ENCODE measurements at places on chromosomes 1 and 21.
A peak's percentile ranks its signal among the peaks of the same experiment; 100 is the strongest.

- DNase-seq = no peak
Observed at GRCh38 chr1:38657207-38657840, 202.2 kb downstream of the RRAGC start.

DNA sequence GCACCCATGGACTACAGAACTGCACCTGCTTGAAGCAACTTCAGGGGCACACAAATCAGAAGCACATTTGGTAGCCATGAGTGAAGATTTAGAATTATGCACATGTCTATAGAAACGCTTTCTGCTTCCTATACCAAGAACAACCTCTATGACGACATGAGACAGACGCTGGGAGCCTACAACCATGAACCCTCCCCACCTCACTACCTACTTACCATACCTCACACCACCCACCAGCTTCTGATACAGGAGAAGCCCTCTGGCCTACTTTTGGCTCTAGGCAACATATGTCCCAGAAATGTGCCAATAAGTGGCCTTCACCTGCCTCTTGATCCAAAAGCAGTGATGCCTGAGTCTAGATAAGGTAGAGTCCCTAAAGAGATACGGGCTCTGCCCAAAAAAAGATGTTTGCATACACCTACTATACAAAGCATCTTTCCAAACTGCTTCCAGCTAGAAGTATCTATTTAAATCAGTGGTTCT is 58.5 kb downstream of the SLC45A1 start:
- no peak for DNase-seq

DNA sequence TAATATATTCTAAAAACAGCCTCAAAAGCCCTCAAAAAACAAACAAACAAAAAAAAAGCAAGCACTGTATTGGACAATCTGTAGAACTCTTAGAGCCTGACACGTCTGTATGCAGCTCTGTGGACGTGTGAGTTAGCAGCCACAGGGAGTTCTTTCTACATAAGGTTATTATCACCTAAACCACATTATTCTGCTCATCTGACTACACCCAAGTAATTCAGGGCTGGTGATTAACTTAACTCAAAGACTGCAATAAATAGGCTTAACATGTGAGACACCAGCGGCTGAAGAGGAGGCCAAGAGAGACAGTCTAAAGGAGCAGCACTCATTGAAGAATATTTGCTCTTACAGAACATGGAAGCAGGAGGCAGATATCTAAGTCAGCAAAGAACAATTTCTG is 316.0 kb downstream of the VAV3 start:
- no peak for DNase-seq

GRCh38 chr1:33725037-33725436 is 138.8 kb upstream of the HMGB4 start:
- no peak for DNase-seq

- DNase-seq = peak; percentile 84
Observed at GRCh38 chr1:31593770-31594632, 17.7 kb downstream of the TINAGL1 start.

GRCh38 chr1:76481672-76482071 is 385.6 kb upstream of the ST6GALNAC5 start:
- no peak for DNase-seq

GRCh38 chr1:31575369-31576140 is 760 bp upstream of the TINAGL1 start:
- no peak for DNase-seq

- no peak for DNase-seq
Observed at GRCh38 chr21:46181436-46181835, 2.8 kb downstream of the SPATC1L start.

DNA sequence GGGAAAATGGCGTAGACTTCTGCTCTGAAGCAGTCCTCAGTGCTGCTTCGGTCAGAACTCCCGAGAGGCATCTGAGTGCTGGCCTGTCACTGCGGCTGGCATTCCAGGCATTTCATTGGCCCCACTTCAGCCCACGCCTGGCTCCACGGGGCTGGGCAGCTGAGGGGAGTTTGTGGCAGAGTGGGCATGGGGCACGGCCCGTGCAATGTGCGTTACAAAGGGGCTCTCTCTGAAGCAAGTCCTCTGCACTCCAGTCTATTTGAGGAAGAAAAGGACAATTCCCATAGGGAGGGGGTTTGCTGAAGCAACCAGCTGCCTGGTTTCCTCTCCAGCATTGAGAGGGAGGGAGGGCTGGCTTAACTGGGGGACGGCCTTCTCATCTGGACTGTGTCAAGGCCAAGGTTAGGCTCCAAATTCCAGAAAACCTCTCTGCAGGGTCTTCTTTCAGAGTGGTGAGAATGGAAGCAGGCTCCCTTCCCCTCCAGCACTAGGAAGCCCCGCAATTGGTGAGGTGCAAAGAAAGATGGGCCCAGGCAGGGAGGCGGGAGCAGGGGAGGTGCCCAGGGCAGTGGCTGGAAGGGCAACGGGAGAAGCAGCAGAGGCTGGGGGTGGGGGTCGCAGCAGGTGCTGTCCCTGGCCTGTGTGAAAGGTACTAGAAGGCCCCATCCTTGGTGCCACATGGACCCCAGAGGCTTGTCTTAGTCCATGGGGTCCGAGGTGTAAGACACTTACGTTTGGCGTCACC is 21.1 kb upstream of the GPR157 start:
- no peak for DNase-seq

GRCh38 chr1:172760121-172760520 is 101.2 kb downstream of the FASLG start:
- DNase-seq = no peak

- no peak for DNase-seq
Observed at GRCh38 chr1:25113086-25113485, 119.2 kb downstream of the SYF2 start.

GRCh38 chr1:227913764-227914721 is 33.7 kb downstream of the WNT9A start:
- no peak for DNase-seq

DNA sequence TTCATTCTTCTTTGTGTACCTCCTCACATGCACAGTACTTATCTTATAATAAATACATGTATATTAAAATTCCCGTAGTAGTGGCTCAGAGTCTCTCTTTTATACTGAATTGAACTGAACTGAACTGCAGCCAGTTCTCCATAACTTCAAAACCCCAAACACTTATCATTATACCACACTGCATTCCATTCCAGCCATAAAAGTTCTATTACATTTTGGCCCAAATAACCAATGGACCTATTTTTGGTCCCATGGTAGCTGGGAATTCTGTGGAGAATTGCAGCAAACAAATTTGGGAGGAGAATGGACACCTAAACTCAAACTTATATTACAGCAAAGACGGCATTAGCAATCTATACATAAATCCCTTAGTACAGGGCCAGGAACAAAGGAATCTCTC is 86.6 kb upstream of the C1orf87 start:
- no peak for DNase-seq

- DNase-seq = peak; percentile 55
Observed at GRCh38 chr1:247118946-247119446, 14.8 kb upstream of the ZNF669 start.

GRCh38 chr1:36309397-36309796 is 3.2 kb downstream of the SH3D21 start:
- no peak for DNase-seq

- no peak for DNase-seq
Observed at GRCh38 chr1:162218975-162219374, 149.5 kb downstream of the NOS1AP start.

GRCh38 chr1:165527251-165528007 is 16.4 kb upstream of the LRRC52 start:
- DNase-seq = no peak

GRCh38 chr1:53038566-53038965 is 23.4 kb upstream of the PODN start:
- no peak for DNase-seq

- DNase-seq = no peak
Observed at GRCh38 chr1:90501281-90501680, 215.8 kb downstream of the BARHL2 start.

DNA sequence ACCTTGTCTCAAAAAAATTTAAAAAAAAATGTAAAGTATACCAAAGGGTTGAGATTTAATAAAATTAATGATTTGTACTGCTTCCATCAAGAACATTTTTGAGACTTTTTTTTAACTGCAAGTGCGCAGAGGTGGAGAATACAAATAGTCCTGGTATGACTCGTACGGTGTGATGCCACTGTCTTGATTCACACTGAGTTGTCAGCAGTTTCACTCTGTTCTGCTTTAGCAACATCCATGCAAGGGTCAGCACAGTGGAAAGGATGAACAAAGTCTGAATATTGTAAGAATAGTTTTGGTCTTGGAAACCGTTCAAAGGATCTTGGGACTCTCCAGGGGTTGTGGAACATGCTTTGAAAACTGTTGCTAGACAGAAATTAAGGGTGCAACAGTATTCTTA is 40.2 kb downstream of the EXO1 start:
- no peak for DNase-seq

DNA sequence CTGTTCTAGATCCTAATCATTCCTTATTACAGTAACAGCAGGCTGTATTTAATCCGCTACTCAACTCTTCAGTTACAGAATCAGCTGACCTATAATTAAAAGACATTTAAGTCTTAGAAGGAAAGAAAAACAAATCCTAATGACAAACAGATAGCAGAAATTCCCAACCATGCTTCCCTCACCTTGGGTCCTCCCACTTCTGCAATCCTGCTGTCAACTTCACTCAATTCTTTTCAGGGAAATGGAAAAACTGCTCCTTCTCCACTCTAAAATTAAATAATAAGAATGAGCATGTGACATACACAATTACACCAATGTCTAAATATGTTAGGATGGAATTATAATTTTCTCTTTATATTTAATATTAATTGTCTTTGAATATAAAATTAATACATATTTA is 182.6 kb upstream of the LYPLAL1 start:
- DNase-seq = no peak

DNA sequence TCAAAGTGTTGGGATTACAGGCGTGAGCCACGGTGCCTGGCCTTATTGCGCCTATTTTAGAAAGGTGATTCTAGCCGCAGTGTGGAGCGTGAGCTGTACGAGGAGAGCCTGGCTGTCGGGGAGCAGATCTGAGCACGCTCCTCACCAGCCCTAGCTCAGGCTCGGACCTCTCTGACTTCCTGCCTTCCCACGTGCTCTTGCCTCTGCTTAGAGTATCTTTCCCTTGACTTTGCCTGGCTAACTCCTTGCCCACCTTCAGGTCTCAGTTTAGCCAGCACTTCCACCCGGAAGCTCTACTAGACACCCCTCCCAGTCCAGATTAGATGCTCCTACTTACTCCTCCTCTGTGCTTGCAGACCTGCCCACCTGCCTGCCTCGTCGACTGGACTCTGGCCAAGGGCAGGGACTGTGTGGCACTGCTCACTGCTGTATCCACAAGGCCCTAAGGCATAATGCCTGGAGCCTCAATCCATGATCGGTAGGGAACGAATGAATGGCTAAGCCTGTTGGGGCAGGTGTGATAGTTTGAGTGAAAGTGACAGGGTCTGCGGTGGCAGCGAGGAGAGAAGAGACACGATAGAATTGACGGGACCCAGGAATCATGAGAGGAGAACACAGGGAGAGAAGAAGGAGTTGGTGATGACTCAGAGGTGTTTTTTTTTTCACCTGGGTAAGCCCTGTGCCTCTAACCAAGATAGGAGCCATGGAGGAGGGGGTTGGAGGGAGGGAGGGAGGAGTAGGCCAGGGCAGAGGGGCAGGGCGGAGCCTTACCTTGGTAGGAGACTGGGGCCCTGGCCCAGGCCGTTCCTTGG is 28.1 kb upstream of the WASF2 start:
- no peak for DNase-seq

DNA sequence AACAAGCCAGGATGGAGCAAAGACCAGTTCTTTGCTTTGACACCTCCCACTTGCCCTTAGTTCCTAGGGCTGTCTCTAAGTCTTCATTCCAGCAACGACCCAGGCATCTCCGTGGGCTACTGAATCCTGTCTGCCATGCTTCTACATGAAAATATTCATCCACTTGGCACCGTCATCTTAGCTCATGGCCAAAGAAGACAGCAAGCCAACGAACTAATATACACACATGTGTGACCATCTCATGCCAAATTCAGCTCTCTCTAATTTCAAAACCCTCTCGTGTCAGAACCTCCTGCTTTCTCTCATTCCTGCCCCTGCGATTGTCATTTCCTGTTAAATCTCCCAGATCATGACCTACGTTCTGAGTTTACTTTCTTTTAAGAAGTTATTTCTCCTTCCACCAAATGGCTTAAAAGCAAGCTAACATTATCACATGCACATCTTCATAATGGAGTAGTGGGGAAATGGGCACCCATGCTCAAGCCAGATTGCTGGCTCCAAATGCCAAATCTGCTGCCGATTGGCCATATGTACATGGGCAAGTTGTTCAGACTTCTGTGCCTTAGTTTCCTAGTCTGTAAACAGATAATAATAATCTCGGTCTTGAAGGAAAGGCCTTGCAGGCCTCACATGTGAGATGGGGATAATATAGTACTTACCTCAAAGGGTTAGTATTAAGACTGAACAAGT is 373.4 kb downstream of the USH2A start:
- DNase-seq = no peak

DNA sequence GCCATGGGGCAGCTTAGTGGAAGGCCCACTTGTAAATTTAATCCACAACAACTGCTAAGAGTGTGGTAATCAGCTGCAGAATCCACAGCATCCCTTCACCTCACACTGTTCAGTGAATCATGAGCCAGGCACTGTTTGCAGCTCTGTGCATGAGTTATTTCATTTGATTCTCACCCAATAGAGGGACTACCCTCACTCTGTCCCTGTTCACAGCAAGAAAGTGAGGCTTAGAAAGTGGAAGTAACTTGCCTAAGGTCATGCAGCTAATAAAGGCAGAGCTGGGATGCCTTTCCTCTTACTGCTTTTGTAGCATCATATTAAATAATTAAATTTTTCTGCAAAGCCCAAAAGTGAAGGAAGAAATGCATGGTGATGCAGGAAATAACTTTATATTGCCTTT is 346.5 kb upstream of the PLD5 start:
- no peak for DNase-seq

DNA sequence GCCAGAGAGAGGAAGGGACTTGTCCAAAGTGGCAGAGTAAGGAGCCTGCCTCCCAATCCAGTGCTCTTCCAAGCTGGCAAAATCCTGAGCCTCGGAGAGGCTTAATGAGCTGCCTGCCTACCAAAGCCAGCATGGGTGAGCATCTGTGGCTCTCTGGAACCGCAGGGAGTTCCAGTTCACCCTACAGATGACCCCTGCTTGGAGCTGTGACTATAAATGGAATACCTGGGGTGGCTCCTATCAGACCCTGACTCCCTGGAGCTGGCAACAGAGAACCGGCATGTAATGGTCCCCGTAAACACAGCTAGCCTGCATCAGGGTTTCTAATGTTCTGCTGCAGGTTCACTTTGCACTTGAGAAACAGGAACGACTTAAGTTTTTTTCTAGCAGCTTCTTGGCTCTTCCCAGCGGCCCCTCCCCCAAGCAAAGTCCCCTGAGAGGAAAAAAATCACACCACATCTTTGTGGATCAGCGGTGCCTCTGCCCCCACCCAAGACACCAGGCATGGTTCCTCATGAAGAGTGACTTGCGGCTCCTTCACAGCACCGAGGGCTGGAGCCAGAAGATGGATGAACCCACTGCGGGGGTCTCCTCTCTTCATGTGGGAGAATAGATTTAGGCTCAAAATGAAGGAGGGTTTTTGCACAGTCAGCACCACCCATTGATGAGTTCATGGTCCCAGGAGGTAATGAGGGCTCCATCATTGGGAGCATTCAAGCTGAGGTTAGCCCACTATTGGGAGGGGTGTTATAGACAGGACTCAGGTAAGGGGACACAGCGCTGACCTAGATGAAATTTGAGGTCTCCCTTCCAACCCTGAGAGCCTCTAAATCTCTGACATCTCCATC is 79.0 kb downstream of the SYT2 start:
- no peak for DNase-seq

All from GM20000 (cell line).